ENCODE measurements at places on chromosomes 12 and 14.

- DNase-seq, result no peak
These were observed 9.2 kb upstream of the RAD52 start for GRCh38 chr12:958588-959123.

GRCh38 chr12:1130164-1130563, 139.1 kb downstream of the ERC1 start:
- DNase-seq, result no peak

GRCh38 chr12:40351976-40352375, 127.2 kb downstream of the LRRK2 start:
- no peak for DNase-seq

GRCh38 chr12:27772328-27773049, 7.5 kb upstream of the KLHL42 start:
- DNase-seq, result peak; percentile 29

- DNase-seq, result no peak
These were observed 34.9 kb downstream of the PLEKHD1 start for GRCh38 chr14:69519204-69520100.

DNA sequence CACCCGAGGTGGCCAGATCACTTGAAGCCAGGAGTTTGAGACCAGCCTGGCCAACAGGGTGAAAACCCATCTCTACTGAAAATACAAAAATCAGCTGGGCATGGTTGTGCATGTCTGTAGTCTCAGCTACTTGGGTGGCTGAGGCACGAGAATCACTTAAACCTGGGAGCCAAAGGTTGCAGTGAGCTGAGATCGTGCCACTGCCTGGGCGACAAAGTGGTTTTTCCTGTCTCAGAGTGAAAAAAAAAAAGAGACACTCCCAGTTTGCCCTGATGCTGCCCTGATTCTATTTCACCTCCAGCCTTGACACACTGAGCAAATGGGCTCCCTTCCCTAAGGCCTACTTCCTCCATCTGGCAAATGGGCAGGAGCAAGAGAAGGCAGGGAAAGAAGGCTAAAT, 28.5 kb upstream of the PLEK2 start:
- no peak for DNase-seq

Data from fibroblast of skin of right quadriceps (primary cell).